Fibroblast of the aortic adventitia (primary cell): ENCODE measurements at places on chromosomes 7 and 10.

GRCh38 chr10:30070001-30070685 lies 10.8 kb upstream of the JCAD start:
- DNase-seq, result peak; percentile 55

- peak; percentile 60 for DNase-seq
Measured at GRCh38 chr10:50653142-50653541, 29.4 kb upstream of the SGMS1 start.

- no peak for DNase-seq
Measured at GRCh38 chr10:123537188-123537961, 128.8 kb upstream of the GPR26 start.

GRCh38 chr10:61990761-61991135 lies 89.2 kb downstream of the ARID5B start:
- DNase-seq, result peak; percentile 43

DNA sequence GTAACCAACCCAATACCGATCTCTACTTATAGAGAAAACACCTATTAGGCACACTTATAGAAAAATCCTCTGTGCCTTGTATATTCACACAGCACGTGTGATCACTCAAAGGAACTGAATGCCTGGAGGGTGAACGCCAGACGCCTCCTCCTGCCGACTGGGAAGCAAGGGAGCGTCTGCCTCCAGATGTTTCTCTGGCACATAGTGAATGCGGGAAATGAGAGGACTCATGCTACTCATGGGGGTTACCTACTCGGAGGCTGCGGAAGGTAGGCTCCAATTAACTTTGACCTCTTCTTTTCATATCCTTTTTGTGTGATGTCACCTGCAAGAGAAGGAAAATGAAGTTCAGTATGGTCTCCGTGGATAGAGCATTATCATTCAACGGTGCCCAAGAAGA lies 203.3 kb downstream of the DIP2C start:
- peak; percentile 35 for DNase-seq

DNA sequence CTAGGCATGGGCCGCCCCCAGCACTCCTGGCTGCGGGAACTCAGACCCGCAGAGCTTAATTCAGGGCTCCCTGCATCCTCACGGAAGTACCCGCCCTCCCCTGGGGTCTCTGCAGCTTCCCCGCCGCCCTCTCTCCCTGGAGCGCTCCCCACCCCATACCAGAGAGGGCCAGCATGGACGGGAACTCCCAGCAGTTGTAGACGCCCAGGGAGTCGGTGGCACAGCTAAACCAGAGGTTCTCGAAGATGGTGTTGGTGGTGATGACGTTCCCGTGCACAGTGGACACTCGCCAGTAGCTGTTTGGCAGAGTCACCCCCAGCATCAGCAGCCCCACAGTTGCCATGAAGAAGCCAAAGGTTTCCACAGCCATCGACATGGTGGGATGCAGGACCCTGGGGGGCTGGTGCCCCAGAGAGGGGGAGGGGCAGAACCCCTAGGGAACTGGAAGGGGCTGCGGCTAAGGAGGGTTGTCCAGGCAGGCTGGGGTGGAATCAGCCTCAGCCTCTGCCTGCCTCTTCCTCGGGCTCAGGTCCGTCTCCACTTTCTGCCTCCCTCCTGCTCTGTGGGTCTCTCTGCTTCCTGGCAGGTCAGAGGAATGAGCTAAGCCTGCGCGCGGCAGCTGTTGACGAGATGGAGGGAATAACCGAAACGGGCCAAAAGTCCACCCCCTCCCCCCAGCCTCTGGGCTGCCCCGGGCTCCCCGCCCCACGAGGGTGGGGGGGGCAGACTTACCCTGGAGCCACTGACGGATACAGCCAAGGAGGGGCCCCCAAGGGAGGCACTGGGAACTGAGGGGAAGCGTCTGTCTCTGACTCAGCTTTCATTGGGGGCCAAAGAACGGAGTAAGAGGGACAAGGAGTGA lies at the start of gene CLDN15:
Gene CLDN15 (minus strand): TSS at position 597 of the 862 bp plus-strand sequence. CDS start 221 bp downstream, at position 376.
- DNase-seq, result peak; percentile 72

DNA sequence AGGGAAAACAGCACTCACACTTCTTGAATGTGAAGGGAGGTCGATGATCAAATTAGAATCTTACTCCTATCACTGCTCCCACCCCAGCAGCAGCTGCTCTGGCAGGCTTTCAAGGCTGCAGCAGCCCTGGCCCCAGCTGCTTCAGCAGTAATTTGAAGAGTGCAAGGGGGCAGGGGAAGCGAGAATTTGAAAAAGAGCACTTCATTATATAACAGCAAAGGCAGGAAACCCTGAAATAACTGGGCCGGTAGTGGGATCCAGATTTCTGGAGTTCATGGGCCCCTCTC lies 44.9 kb downstream of the MYPN start:
- peak; percentile 63 for DNase-seq

DNA sequence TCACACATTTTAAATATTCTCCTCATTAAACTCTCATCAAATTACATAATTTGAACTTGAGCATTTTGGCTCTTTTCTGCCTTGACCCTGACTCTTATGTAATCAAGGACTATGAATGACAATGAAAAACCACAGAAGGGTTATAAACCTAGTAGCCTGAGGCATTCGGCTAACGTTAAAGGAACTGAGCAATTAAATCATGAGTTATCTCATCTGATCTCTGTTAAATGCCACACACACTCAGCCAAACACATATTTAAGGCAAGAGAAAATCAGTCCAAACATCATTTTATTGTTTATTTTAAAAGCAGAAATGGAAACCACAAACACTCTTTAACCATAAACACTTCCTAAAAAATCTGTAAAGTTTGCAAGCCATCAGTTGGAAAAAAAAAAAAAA lies 204.3 kb downstream of the DGKI start:
- no peak for DNase-seq

DNA sequence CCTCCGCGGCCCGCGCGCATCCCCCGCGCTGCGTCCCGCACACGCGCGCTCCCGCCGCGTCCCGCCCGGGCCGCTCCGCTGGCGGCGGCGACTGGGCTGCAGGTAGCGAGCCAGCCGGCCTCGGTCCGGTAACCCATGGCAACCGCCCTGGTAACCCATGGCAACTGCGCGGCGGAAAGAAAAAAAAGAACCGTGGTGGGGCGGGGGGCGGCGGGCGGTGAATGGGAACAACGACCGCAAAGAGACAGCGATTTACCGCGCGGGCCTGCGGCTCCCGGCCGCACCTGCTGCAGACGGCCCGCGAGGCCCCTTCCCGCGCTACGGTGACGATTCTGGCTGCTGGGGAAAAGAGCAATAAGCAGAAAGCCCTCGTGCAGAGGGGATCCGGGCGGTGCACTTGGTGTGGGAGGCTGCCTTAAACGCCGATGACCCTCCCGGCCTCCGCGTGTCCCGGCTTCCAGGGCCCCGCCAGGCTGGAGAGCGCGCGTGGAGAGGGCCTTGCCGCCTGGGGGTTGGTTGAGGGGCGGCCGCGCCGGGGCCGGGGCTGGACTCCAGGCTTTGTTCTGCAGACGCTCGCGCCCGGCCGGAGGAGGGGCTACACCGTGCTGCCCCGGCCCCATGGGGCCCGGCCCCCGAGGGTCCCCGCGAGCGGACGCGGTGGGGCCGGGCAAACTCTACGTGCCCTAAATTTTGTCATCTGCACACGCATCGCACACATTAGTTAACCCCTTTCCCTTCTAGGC lies 84.7 kb downstream of the SNX10 start:
- DNase-seq, result no peak

GRCh38 chr10:119702583-119702982 lies 23.3 kb upstream of the INPP5F start:
- no peak for DNase-seq

GRCh38 chr10:288316-289200 lies 153.3 kb downstream of the ZMYND11 start:
- DNase-seq, result no peak

DNA sequence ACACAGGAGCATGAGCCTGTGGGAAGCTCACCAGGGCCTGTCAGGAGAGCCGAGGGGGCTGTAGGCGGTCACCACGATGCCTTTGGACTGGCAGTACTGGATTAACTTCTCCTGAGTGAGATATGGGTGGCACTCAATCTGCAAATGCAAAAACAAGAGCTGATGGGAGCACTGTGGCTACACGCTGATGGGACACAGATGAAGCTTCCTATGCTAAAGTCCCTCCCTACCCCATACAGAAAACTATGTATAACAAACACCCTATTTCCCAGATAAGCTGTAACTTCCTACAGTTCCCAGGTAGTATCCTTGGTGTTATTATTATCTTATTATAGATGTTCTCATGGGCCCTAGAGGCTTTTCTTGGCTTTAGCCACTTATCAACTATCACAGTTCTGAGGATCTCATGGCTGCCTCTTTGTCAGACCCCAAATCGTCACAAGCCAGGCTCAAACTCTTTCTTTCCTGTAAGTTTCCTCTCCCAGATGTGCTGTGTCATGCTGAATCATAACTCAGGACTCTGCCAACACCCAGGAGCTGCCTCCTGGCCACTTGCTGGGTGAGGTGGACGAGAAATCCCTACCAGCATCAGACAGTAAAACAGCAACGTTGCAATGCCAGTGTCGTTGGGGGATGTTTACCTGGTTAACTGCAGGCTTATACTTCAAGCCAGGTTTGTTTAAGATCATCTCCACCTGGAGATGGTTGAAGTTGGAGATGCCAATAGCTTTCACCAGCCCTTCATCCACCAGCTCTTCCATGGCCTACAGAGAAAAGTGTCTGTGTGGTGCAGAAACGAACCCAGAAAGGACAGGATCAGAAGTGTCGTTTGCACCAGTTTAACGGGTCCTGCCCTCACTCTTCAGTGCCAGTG lies 10.3 kb downstream of the AKR1B1 start:
- DNase-seq, result peak; percentile 94

DNA sequence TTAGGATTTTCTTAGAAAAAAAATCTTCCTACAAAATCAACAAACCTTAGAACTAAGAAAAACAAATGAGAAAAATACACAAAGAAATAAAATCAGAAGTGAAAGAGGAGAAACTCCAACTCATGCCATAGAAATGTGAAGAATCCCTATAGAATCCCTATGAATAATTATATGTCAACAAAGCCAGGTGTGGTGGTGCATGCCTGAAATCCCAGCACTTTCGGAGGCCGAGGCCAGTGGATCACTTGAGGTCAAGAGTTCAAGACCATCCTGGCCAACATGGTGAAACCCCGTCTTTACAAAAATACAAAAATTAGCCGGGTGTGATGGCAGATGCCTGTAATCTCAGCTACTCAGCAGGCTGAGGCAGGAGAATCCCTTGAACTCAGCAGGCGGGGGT lies 27.1 kb downstream of the ACSM6 start:
- peak; percentile 26 for DNase-seq
